ENCODE measurements at places on chromosomes 5 and 9. TPM values are rescaled to one million over a fixed set of nuclear protein-coding genes. Genes with fewer than 3 reads are reported as not detected.
A peak's percentile ranks its signal among the peaks of the same experiment; 100 is the strongest.

Gene PCYOX1L
- total RNA-seq = 19.9 TPM

Gene SLC12A2
- total RNA-seq = 6.8 TPM

DNA sequence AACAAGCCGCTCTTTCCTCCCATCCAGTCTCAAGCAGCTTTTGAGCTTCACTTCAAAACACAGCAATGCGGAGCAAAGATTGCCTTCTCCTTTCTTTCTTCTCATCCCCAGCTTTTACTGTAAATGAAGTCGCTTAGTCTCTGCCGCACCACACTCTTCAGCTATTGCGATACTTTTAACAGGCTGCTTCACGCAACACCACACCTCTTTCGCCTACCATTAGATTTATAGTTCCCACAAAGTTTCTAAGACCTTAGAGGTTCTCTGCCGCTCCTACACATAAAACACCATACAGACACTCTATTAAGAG lies 711 bp downstream of the PGGT1B start:
- H3K4me1 ChIP-seq = peaks cover 44% of the 10 kb centered on the region
- DNase-seq = no peak
- peak overlapping the region; percentile 92 for H3K4me3 ChIP-seq
- H3K27ac ChIP-seq = peak overlapping the region; percentile 93

DNA sequence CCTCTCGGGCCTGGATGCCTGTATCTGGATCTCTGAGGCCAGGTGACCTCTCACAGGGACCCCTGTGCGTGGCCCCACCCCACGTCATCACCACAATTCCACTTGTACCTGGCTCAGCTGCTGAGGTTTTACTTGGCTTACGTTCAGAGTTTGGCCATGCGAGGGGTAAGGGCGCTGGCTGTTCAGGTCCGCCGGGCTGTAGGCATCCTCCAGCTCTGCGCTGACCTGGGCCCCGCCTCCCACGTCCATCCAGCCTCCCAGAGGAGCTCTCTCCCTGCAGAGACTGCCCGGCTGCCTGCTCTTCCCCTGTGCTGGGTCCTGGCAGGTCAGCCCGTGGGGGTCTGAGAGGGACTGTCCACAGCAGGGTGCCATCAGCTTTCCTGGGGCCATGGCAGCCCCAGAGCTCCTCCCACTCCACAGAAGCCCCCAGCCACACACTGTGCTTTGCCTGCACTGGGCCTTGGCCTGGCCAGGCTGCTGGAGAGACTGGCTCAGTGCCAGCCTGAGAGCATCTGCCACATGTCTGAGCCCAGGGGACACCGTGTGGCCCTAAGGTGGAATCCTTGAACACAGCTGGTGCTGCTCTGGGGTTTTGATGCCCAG lies 43.6 kb downstream of the SLC6A3 start:
- DNase-seq = no peak
- H3K27ac ChIP-seq = no peak overlapping the region
- peaks cover 2% of the 10 kb centered on the region for H3K27me3 ChIP-seq
- no peaks in the 10 kb centered on the region for H3K4me1 ChIP-seq
- H3K36me3 ChIP-seq = no peaks in the 10 kb centered on the region
- H3K4me3 ChIP-seq = no peak overlapping the region
